ENCODE measurements at places on chromosomes 3 and 15.

- no peak for DNase-seq
Observed at GRCh38 chr3:165788531-165788930, 48.7 kb downstream of the BCHE start.

- DNase-seq, result no peak
Observed at GRCh38 chr15:49621887-49622286, 1.0 kb downstream of the DTWD1 start.

GRCh38 chr3:53318522-53318921 lies 28.8 kb downstream of the DCP1A start:
- DNase-seq, result no peak

GRCh38 chr3:102727340-102727739 lies 292.5 kb downstream of the ZPLD1 start:
- DNase-seq, result no peak

- no peak for DNase-seq
Observed at GRCh38 chr15:39290711-39291435, 290.0 kb upstream of the THBS1 start.

- DNase-seq, result no peak
Observed at GRCh38 chr15:83998486-83998885, 237.1 kb upstream of the GOLGA6L4 start.

DNA sequence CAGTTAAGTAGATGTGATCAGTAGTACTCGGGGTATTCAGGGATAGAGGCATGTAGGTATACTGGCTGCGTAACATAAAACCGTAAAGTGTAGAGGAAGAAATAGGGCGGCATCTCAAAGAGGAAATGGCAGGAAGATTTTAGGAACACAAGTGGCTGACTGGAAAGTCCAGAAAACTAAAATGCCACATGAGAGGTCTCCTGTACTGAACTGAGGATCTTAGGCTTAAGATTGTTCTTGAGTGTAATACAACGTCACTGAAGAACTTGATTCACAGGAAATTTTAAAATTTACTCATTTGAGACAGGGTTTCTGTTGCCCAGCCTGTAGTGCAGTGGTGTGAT lies 2.3 kb upstream of the LMLN start:
- no peak for DNase-seq

DNA sequence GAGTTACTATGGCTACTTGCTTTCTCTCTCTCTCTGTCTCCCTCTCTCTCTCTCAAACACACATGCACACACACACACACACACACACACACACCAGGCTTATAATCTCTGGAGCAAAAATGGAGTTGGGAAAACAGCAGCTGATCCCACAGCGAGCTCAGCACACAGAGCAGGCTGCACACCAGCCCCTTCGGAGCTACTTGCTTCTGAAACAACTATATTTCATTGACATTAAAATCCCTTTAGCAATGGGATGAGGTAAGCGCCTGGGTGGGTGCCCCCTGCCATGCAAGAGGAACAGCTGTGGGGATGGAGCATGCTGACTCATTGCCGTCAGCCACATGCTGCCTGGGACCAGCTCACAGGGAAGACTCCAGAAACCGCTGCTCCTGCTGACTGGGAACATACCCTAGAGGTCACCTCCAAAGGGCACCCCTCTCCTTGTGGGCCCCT lies 45.7 kb downstream of the B3GNT5 start:
- DNase-seq, result peak; percentile 82

- no peak for DNase-seq
Observed at GRCh38 chr3:159938714-159939113, 49.9 kb upstream of the IL12A start.

GRCh38 chr3:134313847-134314587 lies 60.2 kb downstream of the AMOTL2 start:
- DNase-seq, result peak; percentile 25

GRCh38 chr3:123346021-123346420 lies 102.9 kb downstream of the ADCY5 start:
- DNase-seq, result no peak

GRCh38 chr3:56268616-56269383 lies 199.5 kb downstream of the ERC2 start:
- DNase-seq, result no peak

- DNase-seq, result no peak
Observed at GRCh38 chr3:32969656-32970055, 18.2 kb downstream of the CCR4 start.

DNA sequence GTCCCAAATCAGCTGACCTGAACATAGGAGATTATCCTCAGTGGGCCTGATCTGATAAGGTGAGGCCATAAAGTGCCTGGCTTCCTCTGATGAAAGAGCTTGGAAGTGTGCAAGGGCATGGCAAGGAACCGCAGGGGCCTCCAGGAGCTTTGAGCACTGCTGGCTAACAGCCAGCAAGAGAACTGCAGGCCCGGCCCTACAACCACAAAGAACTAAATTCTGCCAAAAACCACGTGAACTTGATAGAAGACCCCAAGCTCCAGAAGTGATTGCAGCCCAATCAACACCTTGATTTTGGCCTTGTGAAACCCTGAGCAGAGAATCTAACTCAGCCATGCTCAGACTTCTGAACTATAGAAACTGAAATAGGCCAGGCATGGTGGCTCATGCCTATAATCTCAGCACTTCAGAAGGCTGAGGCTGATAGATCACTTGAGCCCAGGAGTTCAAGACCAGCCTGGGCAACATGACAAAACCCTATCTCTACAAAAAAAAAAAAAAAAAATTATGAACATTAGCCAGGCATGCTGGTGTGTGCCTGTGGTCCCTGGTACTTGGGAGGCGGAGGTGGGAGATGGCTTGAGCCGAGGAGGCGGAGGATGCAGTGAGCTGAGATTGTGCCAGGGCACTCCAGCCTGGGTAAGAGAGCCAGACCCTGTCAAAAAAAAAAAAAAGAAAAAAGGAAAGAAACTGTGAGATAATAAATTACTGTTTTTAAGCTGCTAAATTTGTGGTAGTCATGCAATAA lies 7.7 kb upstream of the DIS3L start:
- no peak for DNase-seq

GRCh38 chr3:16277471-16277870 lies 12.5 kb downstream of the OXNAD1 start:
- no peak for DNase-seq

- DNase-seq, result no peak
Observed at GRCh38 chr15:89340573-89340972, 5.9 kb upstream of the POLG start.

- no peak for DNase-seq
Observed at GRCh38 chr15:72792431-72792830, 8.9 kb upstream of the ADPGK start.

DNA sequence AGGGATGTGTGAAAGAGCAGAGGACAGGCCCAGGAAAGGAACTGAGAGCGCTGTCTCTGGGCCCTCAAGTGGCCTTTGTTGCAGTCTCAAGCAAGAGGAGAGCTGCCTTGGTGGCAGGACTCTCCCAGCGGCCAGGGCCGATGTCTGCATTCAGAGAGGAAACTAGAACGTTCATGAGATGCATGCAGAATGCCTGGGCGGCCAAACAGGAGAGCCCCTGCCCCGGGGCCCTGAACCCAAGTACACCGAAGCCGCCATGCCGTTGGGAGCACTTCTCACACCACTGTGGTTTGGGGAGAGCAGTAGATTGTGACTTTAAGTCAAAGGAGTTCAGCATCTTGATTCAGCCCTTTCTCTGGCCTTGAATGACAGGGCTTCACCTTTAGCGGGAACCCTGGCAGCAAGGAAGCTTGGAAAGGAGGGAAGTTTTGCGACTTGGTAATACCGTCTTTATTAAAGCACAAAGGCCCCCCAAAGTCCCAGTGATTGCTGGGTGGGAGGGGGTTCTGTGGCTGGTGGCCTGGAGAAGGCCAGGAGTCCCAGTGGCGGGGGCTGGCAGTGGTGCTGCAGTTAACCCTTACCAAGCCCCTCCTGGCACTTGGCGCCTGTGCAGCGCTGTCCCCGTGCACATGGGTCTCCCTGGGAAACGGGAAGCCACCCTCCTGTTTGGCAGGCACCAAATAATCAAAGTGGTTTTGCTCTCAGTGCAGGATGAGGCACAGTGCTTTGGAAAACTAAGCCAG lies 36.2 kb downstream of the SLC6A11 start:
- no peak for DNase-seq

- no peak for DNase-seq
Observed at GRCh38 chr3:191455257-191455952, 5.6 kb upstream of the PYDC2 start.

- DNase-seq, result no peak
Observed at GRCh38 chr15:66153549-66154415, 99.8 kb downstream of the MEGF11 start.

- no peak for DNase-seq
Observed at GRCh38 chr15:89429023-89429422, 67.4 kb downstream of the RHCG start.

DNA sequence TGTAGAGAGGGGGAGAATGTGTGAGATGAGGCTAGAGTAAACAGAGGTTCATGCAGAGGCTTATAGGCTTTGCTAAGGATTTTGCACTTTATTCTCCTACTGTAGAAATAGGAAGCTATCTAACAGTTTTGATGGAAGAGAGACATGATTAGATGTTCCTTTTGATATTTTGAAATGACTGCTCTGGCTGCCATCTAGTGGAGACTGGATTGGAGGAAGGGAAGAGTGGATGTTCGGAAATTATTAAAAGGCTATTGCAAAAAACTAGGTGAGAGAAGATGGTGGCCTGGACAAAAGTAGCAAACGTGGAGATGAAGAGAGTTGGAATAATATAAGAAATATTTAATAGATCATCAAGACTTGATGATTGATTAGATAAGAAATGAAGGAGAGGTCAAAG lies 42.2 kb downstream of the SYN2 start:
- DNase-seq, result no peak

DNA sequence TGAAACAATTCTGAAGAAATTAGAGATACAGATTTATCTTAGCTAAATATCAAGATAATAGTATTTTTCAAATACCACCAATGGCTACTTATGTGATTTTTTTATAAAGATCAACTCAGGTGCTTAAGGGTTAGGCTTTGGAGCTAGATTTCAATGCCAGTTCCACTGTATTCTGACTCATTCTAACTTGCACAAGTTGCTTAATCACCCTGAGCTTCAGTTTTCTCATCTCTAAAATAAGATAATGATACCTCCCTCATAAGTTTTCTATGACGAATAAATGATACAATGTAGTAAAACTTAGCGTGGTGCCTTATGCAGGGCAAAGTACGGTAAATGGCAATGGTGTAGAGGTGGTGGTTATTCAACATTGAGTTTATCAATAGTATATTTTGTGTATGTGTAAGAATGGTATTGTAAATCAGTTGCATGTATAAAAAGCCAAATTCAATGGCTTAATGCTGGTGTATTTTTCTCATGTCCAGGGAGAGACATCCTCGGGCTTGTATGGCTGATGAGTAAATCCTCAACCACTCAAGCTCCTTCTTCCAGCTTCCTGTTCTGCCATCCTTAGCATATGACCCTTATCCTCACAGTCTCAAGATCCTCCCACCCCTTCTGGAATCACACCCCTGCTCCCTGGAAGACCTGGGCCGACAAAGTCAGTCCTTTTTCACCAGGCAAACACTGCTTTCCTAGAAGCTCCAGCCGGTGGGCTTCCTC lies 505.9 kb upstream of the CFAP20DC start:
- DNase-seq, result no peak

DNA sequence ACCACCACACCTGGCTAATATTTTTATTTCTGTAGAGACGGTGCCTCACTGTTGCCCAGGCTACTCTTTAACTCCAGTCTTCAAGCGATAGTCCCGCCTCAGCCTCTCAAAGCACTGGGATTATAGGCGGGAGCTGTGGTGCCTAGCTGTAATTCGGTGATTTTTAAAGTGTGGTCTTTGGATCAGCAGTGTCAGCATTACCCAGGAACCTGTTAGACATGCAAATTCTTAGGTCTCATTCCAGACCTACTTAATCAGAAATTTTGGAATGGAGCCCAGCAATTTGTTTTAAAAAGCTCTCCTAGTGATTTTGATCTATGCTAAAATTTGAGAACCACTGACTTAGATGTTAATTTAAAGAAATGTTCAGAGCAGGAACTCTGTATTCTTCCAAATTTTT lies 51.9 kb downstream of the GOLM2 start:
- DNase-seq, result no peak

DNA sequence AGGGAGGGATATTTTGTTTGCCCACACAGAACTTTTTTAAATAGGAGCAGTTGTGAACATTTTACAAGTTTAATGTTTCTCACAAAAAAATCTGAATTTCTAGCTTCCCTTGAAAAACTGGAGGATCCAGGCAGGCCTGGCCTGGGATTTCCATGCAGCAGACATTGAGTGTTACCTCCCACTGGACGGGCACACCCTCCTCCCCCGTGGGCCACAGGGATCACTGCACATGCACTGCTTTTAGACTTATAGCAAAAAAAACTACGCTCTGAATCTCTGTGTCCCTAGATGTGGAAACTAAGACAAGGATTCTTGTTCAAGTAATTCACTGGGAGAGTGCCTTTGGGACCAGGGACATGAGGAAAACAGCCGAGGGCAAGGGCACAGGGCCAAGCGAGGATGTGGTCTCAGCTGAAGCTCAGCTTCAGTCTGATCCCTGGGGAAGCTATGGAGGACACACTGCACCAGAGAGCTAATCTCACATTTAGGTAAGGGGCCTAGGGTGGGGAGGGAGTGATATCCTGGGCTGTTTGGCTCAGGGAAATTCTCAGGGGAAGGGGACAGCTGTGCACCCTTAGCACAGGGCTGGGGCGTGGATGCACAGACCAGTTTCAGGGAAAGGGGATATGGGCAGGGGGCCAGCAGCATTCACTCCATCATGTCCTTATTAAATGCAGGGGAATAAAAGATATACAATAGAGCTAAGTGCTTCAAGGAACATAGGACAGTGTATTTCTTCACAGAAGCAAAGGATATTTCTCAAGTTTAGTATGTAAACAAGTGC lies 46.0 kb downstream of the FSIP1 start:
- DNase-seq, result peak; percentile 53

GRCh38 chr3:194672876-194673275 lies 885 bp upstream of the LSG1 start:
- DNase-seq, result no peak

DNA sequence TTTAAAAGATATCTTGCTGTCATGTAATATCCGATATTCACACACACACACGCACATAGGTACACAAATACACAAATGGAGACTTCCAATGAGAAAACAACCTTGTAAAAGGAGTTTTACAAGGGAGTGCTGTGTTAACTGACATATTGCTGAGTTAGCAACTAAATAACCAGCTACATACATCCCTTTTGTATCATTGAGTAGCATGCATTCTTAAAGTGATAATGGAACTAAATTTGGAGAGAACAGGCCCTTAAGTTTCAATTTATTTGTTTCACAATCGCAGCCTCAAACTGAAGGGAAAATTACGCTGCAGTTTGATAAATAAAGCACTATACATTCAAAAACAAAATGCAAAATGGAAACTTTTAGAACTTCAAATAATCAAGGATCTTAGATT lies 1046.0 kb upstream of the NR2F2 start:
- no peak for DNase-seq

DNA sequence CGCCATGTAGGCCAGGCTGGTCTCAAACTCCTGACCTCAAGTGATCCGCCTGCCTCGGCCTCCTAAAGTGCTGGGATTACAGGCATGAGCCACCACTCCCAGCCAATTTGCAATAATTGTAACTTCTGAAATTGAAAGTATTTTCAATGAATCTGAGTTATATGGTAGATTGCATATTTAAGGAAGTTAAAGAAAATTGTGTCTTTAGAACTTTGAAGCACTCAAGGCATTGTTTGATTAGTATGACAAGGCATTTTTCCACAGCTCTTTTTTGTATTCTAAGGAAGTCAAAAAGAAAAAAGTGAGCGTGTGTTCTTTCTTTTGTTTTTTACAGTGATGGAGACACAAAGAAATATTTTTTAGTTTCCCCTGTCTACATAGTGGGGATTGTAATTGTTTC lies 15.7 kb upstream of the RPLP1 start:
- no peak for DNase-seq

GRCh38 chr15:64858021-64858575 lies 16.4 kb downstream of the PLEKHO2 start:
- no peak for DNase-seq

All from left hindlimb (tissue), 1 donor.